Esophagus squamous epithelium (tissue), 5 donors: ENCODE measurements at places on chromosomes 1 and 21.

DNA sequence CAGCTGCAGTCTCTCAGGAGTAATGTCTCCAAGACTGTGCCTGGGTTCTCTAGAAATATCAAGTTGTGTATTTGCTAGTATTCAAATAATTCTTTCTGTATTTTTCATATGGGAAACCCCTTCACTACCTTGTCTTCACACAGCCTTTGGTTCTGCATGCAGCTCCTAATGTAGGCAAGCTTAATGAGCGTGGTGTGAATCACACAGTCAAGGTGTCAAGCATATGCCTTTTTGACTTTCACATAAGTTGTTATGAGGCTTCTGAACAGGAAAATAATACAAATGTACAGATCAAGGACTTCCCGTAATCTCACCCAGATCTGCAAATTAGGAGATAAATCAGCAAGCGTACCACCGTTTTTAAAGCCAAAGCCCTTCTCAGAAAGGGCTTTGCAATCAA is at the start of gene FCRL3:
TSS of gene FCRL3 (minus strand) at position 38 of the 400 bp plus-strand sequence. CDS start 280 bp downstream, outside the sequence.
- DNase-seq: no peak

DNA sequence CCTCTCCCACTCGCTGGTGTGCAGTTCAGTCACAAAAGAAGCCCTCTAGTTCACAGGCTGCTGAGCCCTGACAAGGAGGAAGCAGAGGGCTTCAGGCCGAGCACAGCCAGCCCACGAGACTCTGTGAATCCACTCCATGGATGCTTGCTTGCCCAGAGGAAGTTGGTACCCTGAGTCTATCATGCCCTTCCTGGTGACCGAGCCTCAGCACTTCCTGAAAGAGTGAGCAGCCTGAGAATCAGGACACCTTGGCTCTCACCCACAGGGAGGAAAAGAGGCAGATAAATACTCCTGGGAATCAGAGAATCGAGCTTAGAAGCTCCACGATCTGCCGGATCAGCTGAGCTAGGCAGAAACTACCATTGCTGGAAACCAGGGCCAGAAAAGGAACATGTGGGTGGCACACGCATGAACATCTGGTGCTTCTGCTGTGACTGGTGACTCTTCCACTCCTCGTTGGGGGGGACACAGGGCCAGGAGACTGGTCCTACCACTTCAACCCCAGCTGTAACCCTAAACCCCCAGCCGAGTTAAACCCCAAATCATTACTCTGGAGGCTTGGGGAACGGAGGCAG is 376.3 kb upstream of the CAMK1G start:
- DNase-seq: no peak

DNA sequence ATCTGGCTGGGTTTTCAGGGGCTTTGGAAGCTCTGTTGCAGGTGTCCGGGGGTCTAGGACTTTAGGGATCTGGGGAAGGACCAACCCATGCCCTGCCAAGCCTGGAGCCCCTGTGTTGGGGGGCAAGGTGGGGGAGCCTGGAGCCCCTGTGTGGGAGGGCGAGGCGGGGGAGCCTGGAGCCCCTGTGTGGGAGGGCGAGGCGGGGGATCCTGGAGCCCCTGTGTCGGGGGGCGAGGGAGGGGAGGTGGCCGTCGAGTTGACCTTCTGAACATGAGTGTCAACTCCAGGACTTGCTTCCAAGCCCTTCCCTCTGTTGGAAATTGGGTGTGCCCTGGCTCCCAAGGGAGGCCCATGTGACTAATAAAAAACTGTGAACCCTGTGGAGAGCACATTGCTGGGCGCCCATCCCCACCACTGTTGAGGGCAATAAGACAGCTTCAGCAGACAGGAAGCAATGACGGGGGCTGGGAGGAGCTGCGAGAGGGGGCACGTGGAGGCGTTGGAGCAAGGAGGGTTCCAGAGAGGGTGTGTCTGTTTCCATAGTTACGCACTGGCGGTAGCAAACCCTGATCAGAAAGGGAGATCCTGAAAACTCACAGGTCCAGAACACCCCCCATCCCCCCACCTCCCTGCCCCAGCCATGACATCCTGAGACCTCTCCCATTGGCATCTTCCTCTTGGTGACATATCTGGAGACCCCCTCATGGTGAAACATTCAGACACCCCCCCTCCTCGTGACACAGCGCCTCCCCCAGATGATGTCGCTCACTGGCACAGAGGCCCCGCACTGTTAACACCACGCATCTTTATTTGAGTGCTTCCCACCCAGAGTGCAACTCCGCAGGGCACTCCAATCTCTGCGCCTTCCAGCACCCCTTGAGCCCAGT is 8.4 kb downstream of the MYBPH start:
- DNase-seq: no peak

DNA sequence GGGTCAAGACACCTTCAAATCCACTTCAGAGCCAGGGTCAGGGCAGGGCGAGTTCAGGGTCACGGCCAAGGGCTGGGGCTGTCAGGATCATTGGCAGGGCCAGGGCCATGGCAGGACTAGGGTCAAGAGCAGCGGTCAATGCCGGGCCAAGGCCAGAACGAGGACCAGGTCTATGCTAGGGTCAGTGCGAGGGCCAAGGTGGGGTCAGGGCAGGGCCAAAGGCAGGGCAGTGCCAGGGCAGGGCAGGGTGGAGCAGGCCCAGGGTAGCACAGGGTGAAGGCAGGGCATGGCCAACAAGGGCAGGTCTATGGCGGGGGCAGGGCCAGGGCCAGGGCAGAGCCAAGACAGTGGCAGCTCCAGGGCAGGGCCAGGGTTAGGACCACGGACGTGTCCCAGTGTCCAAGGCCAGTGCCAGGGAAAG is 154.0 kb downstream of the LIPI start:
- DNase-seq: no peak

DNA sequence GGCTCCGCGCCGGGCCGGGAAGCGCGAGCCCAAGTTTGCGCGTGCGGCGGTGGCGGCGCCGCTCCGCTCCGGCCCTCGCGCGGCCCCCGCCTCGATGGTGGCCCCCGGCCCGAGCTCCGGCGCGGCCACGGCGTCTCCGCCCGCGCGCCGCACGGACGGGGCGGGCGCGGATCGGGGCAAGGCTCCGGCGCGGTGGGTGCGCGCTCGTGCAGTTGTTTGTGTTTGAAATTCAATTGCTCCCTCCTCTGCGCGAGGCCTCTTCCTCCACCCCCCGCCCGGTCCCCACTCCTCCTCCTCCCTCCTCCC is at the start of gene HDGF:
TSS of gene HDGF (minus strand) at position 225 of the 306 bp plus-strand sequence. CDS start 246 bp downstream, outside the sequence.
- DNase-seq: no peak

DNA sequence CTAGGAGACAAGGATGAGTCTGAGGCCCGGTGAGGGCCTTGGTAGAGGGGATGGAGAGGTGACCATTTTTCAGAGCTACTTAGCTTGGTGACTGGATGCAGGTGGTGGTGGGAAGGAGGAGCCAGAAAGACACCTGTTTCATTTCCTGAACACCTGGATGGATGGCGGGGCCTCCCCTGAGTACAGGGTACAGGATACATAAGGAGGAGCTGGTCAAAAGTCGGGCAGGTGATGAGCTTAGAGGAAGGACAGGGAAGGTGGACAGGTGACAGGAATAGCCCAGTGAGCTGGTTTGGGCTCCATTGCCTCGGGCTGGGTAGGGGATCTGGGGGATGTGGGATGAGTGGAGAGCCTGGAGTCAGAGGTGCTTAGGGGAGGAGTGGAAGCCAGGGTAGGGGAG is 6.3 kb downstream of the FAAH start:
- DNase-seq: no peak

GRCh38 chr1:61174060-61174795 is 91.9 kb downstream of the NFIA start:
- no peak for DNase-seq

DNA sequence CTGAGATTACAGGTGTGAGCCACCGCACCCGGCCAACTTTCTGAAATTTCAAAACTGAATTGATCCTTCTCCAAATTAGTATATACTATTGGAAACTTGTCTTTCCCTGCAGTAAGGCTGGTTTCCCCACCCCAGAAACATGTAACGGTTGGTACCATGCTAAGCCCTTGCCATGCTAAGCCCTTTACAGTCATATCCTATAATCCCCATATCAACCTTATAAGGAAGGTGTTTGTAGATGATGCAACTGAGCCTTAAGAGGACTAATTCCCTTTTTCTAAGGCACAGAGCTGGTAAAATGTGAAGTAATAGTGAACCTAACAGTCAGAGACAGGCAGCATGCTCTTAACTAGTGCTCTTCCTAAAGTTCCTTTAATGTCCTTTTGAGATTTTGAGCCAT is 413.7 kb downstream of the DISC1 start:
- no peak for DNase-seq

DNA sequence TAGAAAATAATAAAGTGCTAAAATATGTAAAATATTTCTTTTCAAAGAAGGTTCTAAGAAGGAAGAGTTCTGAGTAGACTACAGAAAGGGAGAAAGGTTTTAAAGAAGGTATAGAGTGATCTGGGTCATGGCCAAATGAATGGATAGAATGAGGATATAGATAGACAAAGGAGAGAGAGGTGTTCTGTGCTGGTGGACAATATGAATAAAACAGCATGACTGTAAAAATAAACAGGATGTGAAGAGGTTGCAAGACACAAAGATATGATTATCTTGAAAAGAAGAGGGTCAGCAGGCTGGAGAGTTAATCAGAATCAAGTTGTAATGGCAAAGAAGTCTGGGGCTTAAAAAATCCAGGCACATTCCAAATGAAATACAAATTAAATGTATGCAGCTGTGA is 86.7 kb upstream of the GNG4 start:
- DNase-seq: no peak

DNA sequence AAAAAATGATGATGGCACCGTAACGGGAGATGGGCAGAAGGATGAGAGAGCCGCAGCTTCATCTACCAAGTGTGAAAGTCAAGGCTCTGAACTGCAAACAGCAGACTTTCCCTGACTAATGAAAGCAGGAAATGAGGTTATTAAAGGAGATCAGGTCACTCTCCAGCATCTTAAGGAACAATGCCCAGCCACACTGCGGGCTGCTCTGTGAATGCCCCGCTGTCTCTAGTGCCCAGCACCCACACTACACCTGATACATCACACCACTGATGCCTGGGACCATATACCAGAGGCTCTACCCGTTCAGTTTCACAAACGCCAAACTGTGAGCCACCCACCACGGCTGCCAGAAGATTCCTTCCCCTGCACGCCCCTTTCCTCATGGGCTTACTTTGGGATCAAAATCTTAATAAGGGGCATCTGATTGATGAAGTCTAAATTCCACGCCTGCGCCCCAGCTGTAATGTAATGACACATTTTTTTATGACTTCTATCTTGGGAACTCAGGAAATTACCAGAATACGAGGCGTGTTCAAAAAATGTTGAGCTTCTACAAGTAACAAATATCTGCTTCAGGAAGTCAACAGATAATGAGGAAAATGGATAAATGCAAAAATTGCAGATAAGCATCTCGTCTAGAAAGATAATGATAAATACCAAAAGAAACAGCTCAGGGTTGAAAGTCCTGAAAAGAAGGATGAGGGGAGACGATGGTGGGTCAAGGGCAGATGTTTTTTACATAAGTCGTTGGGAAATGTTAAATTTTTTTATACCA is 72.0 kb downstream of the MIS18A start:
- DNase-seq: no peak

DNA sequence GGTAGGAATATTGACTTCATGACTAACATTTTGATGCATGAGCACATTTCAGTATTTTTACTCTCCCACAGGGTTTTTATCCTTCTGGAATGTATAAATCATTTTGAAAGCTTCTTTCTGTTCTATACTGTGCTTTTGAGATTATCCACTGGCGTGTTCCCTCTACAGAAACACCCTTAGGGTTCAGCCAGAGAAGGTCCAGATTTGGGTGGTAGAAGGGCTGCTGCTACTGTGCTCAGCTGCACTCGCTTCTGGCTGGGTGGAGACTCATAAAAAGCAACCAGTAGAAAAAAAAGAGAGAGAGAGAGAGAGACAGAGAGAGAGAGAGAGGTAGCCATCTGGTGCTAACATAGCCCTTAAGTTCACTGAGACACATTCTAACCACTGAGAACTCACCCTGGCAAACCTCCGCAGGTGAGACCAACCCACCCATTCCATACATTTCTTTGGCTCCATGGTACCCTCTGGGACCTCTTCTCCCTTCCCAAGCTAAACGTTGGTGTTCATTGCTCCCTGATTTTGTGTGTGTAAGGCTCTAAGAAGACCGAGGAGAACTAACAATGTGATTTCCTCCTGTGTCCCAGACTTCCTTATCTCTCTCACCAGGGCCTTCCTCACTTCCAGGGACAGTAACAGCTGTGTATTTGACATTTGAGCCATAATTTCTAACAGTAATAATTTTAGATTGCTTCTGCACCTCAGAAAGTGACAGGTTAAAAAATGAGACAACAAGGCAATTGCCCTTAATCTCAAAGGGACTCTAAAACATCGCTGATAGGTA is 7.2 kb downstream of the APCS start:
- no peak for DNase-seq

DNA sequence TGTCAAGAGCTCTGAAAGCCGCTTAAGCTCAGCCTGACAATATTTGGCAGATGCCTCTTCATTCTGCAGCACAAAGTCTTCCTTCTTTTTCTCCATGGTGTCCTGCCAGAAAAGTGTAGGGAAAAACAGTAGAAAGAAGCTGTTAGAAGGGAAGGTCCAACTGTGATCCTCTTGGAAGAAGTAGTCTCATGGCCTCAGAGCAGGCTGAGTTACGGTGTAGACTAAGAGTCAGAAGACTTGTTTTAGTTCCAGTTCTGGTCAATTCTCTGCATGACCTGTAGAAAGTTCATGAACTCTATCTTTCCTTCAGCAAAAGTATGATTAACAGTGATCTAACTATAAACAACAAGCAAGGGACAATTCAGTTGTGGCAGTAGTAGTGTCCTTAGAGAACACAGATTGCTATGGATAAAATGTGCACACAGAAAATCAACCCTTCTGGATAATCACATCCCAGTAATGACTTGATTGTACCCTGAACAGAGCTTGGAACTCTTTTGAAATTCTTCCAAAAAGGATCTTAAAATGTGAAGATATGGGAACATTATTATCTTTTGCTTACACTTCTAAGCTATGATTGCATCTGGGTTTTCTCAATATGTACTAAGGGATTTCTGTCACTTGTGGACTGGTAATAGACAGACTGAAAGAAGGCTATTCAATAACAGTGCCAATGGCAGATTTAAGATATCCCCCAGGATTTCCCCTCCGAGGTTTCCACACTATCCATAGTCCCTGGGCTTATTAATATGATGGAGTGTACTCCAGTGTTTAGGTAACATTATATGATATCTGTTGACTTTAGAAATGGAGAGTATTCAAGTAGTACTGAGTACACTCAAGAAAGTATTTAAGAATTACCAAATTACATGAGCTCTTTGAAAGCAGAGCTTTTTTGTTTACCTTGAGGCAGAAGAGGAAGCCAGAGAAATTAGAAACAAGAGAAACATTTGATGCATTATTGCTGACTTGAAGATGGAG is 22.1 kb upstream of the GBP2 start:
- no peak for DNase-seq
